ENCODE measurements at places on chromosomes 12 and 14.

GRCh38 chr14:55373784-55374705 lies 37.6 kb downstream of the ATG14 start:
- DNase-seq = no peak

DNA sequence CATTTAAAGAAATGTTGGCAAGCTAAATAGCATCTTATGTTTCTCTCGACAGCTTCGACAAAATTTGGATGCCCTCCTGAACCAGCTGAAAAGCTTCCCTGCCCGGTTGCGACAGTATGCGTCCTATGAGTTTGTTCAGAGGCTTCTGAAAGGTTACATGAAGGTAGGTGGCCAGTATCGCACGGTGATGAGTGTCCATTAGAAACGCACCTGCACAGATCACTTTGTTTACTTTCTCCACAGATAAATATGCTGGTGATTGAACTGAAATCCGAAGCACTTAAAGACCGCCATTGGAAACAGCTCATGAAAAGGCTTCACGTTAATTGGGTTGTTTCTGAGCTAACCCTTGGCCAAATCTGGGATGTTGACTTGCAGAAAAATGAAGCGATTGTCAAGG lies 36.5 kb downstream of the DYNC1H1 start:
- no peak for DNase-seq

DNA sequence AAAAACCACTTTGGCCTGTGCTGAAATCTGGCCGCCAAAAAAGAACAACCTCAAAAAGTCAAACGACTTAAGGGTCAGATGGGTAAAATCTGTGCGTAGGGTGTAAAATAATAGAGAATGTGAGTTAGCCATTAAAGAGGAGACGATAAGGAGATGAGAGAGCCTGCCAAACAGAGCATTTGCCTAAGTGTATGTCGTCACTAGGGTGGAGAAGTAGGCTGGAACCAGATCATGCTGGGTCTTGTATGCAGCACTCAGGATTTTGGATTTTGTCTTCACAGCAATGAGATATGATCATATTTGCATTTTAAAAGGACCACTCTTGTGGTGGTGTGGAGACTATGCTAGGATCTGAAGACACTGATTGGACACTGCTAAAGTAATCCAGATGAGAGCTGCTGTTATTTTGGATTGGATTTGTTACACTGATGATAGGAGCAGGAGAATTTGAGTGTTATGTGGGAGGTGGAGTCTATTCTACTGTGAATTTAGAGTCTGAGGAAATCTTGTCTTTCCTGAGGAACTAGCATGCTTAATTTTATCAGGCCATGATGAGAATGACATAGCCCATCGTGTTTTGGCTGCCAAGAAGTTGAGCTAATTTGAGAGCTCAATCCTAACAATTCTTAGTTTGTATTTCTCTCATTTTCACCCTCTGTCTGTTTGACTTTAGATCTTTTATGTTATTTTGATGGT lies 24.8 kb upstream of the DBX2 start:
- DNase-seq = no peak

GRCh38 chr12:132484183-132484890 lies 5.6 kb upstream of the FBRSL1 start:
- DNase-seq = no peak

DNA sequence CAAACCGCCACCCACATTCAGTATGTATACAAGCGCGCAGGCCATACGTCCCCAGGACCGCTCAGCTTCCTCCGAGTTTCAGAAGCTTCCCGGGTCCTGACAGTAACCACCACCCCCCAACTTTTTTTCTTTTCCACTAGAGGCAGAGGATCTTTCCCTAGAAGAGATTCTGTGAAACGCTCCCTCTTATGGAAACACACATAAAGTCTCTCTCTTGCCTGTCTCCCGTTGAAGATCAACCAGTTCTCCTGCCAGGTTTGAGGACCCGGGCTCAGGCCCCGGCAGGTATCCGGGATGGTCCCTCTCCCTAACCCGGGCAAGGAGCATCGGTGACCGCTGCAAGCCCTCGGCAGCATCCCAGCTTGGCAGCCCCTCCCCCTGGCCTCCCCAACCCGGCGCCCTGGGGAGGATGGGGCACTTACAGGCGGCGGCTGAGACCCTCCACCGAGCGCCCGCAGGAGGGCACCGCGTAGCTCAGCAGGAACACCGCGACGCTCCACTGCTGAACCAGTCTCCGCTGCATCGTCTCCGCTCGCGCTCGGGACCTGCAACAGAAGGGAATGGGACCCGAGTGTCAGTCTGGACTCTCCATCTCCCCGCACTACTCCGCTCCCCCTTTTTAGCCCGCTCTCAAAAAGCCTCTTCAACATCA lies 3.4 kb downstream of the PTHLH start:
- DNase-seq = no peak

- no peak for DNase-seq
Measured at GRCh38 chr12:92049403-92049802, 96.2 kb downstream of the BTG1 start.

DNA sequence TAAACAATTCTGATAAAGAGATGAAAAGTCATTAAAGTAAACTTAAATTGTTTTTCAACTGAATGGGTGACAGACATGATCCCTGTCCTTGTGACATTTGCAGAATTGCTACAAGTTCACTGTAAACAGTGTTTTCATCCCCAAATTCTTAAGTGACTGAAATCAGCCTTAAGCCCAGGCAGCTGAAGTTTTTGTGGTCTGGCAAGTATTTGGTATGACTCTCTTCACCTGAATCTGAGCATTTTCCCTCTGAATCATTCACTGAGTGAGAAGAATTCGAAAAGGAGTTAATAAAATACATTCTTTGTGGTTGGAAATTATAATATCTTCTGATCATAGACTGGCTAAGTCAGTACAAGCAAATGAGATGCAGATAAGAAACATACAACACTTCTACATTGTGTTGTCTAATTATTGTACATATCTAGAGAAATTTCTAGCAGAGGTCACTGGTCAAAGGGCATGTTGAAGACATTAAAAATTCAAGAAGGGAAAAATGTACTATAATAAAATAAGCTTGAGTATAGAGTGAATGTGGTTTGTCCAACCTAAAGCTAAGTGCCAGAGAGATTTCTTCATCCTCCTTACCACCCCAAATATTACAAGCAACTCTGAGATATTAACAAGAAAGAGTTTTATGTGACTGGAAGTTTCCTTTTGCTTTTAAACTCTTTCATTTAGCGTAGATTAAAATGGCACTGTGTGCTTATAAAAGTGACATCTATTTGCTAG lies 177.8 kb upstream of the DIO2 start:
- no peak for DNase-seq

GRCh38 chr12:95762123-95762785 lies 28.3 kb downstream of the NTN4 start:
- no peak for DNase-seq

DNA sequence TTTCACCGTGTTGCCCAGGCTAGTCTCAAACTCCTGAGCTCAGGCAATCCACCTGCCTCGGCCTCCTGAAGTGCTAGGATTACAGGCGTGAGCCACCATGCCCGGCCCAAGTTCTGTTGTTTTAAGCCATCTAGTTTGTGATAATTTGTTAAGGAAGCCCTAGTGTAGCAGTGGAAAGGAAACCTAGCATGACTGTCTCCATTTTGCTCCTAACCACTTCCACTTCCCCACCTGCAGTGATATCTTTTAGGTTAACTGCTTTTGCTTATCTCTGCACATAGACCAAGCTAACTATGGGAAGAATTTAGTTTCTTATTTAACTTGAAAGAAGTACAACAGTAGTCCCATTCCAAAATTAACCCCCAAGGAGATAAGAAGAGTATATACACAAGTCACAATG lies 109.5 kb upstream of the NAP1L1 start:
- no peak for DNase-seq

- DNase-seq = no peak
Measured at GRCh38 chr14:65423982-65424381, 11.5 kb downstream of the FUT8 start.

GRCh38 chr12:8048906-8049305 lies 16.4 kb downstream of the FOXJ2 start:
- no peak for DNase-seq

DNA sequence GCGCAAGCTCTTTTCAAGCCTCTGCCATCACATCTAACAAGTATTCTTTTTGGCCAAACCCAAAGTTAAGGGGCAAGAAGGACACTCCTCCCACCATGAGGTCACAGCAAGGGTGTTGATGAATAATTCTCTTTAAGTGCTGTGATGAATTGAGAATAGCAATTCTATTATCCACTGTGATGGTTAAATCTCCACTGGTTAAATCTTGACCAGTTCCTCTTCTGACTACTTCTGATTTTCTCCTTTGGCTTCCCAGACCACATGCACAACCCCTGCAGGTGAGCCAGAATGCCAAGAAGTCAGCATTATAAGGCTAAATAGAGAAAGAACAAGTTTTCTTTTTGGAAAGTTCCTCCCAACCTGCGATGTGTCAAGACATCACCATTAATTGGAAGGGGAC lies 90.6 kb upstream of the BCL2L14 start:
- no peak for DNase-seq

GRCh38 chr12:10154145-10154496 lies 17.8 kb downstream of the OLR1 start:
- DNase-seq = no peak

DNA sequence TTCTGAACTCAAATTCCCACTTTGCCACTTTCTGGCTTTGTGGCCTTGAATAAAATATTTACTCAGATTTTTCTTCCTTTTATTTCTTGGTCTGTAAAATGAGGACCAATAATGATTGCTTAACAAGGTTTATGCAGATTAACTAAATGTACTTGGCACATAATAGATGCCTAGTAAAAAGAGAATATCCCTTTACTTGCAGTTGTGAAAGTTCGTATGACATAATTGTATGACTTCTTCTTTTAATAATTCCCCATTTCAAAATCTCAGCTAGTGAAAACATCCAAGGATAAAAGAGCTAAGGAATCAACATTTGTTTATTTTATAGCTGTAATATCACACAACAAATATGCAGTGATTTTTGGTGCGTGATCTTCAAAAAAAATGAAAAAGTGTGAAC lies 215.6 kb upstream of the ATP2B1 start:
- DNase-seq = no peak

DNA sequence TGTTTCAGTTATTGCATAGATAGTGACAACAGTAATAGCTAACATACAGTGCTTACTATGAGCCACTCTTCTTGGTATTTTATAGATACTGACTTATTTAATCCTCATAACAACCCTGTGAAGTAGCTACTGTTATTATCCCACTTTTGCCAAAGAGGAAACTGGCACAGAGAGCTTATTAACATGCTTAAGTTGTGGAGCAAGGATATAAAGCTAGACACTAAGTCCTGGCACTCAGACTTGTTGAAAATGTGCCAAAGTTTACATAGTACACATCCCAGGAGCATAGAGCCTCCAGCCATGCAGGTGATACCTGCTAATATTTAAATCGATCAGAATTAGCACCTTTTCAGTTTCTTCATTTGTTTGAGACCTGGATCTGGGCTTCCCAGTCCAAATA lies 41.8 kb downstream of the VEZT start:
- DNase-seq = no peak

- no peak for DNase-seq
Measured at GRCh38 chr12:107378609-107379008, 285.3 kb upstream of the CRY1 start.

GRCh38 chr12:116370004-116370404 lies 92.5 kb upstream of the MED13L start:
- no peak for DNase-seq

GRCh38 chr14:74562515-74563232 lies 49.4 kb downstream of the LTBP2 start:
- no peak for DNase-seq

GRCh38 chr12:101697930-101698799 lies 725 bp downstream of the CHPT1 start:
- no peak for DNase-seq

GRCh38 chr12:104276273-104277131 lies 27.0 kb upstream of the EID3 start:
- DNase-seq = no peak

DNA sequence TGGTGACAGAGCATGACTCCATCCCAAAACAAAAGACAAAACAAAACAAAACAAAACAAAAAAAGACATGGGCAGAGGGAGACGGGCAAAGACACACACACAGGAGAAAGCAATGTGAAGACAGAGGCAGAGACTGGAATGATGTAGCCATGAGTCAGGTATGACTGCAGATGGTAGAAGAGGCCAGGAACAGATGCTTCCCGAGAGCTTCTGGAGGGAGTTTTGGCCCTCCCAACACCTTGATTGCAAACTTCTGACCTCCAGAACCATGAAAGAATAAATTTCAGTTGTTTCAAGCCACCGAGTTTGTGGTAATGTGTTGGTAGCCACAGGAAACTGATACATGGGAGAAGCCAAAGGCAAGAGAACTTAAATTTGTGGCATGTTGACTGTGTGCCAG lies 27.1 kb downstream of the VWF start:
- no peak for DNase-seq

GRCh38 chr12:42957136-42957535 lies 367.6 kb upstream of the PRICKLE1 start:
- DNase-seq = no peak

GRCh38 chr12:45509187-45509586 lies 220.3 kb upstream of the ARID2 start:
- no peak for DNase-seq

- no peak for DNase-seq
Measured at GRCh38 chr12:30169839-30170591, 386.3 kb upstream of the TMTC1 start.

GRCh38 chr12:65930114-65930828 lies 106.0 kb downstream of the HMGA2 start:
- DNase-seq = no peak

GRCh38 chr12:50477241-50477832 lies 27.4 kb upstream of the DIP2B start:
- no peak for DNase-seq

DNA sequence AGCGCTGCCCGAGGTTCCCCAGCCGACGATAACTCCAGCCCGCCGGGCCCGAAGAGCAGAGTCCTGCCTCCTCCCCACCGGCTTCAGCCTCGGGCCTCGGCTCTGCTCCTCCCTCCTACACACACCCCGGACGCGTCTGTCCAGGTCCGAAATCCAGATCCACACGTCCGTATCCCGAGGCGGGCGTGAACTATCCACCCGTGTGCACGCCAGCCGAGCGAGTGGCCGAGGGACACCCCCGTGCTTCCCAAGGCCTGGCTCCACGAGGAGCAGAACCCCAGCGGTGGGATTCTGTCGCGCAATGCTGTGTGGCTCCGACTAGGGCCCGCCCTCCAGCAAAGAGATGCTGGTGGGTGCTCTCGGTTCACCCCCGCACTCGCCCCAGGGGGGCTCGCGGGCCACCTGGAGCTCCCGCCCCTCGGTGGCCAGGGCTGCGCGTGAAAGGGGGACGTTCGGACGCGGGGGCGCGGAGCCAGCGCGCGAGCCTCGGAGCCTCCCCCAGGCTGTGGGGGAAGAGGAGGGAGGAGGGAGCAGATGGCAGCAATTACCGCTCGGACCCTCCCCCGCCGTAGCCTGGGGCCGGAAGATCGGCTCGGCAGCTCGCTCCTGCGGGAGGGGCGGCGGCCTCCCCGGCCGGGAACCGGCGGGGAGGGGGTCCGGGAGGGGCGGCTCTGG lies 18.9 kb upstream of the ANKRD33 start:
- DNase-seq = no peak

GRCh38 chr14:104644656-104645378 lies 40.2 kb upstream of the TMEM179 start:
- no peak for DNase-seq

DNA sequence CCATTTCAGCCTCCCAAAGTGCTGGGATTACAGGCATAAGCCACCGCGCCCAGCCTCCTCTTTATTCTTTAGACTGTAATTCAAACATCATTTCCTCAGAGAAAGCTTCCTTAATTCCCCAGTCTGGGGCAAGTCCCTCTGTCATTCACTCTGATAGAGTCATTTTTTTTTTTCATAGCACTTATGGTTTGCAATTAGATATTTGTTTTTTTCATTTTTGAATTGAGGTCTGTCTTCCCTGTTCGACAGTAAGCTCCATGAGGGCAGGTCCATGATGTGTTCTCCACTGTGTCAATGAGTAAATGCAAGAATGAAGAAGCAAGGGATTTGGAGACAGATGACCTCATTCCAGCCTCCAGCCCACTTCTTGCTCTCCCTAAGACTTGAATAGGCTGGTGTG lies 12.1 kb downstream of the ASIC1 start:
- no peak for DNase-seq
